ENCODE measurements at places on chromosomes 5 and 9.
A peak's percentile ranks its signal among the peaks of the same experiment; 100 is the strongest.

DNA sequence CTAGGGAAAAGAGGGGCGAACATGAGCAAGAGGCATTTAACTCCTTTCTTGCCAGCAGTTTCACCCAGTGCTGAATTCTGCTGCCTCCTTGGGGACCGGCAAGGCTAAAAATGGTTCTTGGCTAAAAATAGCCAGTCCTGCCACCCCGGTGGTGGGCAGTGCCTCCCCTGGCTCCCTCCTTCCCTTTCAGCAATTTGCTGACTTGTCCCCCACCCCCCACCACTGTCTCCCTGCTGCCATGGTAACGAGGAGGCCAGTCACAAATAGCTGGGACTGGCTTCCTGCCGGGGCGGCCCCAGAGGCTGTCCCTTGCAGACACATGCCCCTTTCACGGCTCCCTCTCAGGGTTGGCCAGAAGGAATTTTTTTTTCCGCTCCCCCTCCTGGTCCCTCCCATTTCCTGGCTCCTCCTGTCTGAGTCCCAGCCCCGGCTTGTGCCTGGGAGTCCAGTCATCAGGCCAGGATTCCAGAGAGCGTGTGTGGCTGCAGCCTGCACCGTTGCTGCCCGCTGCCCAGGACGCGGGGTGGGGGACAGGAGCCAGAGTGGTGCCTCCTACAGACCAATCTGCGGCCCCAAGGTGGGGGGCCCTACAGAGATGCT is 130.3 kb downstream of the RGS3 start:
- DNase-seq, result peak; percentile 85

DNA sequence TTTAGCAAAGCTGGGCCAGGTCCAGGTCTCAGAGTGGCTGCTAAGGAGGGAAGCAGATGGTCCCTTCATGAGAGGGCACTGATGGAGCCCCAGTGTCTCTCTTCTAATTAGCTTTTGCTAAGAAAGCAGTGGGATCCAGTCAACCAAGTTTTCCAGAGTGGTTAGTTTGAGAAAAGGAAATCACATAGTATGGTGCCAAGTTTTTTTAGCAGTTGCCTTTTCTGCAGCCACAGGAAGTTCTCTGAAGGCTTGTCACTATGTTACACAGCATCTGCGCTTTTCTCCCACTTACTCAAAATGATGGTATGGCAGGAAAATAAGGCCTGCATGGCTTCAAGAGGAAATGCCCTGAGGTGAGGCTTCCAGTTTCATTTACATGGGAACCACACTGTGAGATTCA is 331.5 kb upstream of the ZNF462 start:
- DNase-seq, result no peak

GRCh38 chr9:89426384-89426961 is 71.4 kb downstream of the SEMA4D start:
- DNase-seq, result no peak

DNA sequence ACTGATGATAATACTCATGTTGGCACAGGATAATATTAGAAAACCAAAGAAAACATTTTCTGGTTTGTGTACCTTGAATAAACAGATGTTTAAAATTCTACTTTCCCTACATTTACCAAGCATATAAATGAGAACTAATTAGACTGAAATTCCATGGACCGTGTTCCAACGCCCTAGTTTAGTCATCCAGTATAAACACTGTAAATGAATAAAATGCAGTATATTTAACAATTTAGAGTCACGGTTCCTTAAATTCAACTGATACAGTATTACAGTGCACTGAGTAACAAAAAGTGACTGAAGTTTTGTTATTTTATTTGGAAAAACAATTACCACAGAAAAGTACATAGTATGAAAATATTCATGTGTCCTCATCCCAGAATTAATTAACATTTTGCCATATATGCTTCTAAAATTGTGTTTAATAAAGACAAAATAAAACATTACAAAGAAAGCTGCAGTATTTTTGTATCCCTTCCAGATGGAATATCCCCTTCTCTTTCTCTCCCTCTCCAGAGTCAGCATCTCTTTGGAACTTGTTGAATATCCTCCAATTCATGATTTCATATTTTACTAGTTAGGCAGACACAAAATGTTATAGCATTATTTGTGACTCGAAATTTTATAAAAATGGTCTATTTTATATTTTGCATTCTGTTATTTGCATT is 112.5 kb downstream of the HMHB1 start:
- no peak for DNase-seq

- no peak for DNase-seq
These were observed 170.5 kb downstream of the RGS3 start for GRCh38 chr9:113633782-113634595.

- DNase-seq, result no peak
These were observed 8.9 kb upstream of the ENTPD8 start for GRCh38 chr9:137449931-137450538.

DNA sequence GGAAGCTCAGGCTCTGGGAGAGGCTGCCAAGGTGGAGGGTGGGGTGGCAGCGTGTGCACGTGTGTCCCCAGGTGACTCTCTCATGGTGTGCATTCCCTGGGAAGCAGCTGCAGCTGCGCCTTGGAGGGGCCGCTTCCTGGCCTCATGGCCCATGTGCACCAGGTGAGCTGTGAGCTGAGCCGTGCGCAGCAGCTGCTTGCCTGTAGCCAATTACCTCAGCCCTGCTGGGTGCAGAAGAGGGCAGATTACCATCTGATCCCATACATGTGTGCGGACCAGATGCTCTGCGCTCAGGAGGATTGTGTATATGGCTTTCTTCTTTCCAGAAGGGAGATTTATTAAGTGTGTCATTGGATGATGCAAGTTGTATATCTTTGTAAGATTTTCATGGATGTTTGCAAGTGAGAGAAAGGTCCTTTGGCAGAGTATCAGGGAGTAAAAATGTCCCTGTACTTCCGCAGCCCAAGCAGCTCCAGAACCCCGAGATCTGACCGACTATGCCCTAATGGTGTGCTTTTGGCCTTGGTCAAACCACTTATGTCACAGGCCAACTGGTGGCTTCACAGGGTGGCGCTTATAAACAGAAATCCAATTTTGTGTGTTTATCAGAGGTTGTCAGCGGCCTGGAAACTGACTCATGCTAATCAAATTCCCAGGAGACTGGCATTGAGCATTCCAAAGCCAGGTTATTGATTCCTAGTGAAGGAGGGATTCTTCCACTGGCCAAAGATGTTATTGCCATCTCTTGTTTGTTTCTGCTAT is 229.3 kb downstream of the GOLPH3 start:
- DNase-seq, result no peak

DNA sequence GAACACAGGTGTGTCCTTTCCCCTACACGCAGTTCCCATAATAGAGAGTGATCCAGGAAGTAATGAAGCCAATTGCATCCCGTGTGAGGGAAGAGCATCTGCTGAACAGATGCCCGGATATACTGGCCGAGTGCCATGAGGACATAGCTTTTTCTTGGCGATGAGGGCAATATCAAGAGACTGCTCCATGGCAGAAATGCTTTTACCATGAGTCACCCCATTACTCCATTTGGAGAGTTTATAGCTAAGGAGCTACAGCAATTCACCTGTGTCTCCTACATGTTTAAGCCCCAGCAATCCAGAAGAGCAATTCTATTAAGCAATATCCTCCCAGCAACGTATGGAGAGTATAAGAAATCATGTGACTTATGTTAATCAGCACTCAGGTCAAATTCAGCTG is 222.0 kb upstream of the KLF4 start:
- no peak for DNase-seq

GRCh38 chr5:50655067-50655809 is 11.2 kb upstream of the PARP8 start:
- DNase-seq, result no peak

GRCh38 chr9:113541019-113541900 is 77.7 kb downstream of the RGS3 start:
- DNase-seq, result no peak

GRCh38 chr5:33936004-33936380 is 194 bp upstream of the RXFP3 start:
- DNase-seq, result peak; percentile 23

GRCh38 chr9:136225366-136225747 is 20.3 kb downstream of the QSOX2 start:
- DNase-seq, result no peak

GRCh38 chr5:156460471-156460870 is 133.5 kb downstream of the SGCD start:
- no peak for DNase-seq

- no peak for DNase-seq
These were observed 1.7 kb upstream of the IRX1 start for GRCh38 chr5:3593771-3594509.

DNA sequence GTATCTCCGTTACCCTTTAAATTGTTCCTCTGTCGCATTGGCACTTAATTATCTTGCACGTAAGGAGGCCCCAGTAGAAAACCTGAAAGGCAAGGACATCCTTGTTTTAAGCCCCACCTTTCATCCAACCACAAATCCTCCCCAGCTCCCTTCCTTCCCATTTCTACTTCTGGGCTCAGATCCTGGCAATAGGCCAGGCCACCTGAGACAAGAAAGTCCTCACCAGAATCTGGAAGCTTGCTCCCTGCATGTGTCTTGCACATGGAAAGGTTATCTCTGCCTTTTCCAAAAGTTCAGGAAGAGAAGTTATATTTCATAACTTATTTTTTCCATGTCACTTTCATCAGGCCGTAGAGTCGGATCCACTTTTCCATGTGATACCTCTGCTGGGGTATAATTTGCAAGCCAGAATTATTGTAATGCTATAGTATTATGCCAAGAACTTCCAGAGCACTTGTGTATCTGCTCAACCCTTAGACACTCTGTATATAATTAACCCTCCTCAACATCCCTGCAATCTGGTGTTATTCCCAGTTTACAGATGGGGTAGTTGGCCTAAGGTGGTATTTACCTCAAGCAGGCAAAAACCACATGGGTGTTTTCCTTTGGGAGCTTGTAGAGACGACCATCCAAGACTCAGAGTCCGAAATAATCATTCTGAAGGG is 2.6 kb upstream of the SHB start:
- DNase-seq, result no peak

- peak; percentile 10 for DNase-seq
These were observed 37.1 kb downstream of the PRDM6 start for GRCh38 chr5:123125962-123126732.

GRCh38 chr5:80877592-80877991 is 82.6 kb upstream of the RASGRF2 start:
- DNase-seq, result no peak

GRCh38 chr5:69317391-69317790 is 15.2 kb downstream of the CCDC125 start:
- DNase-seq, result no peak

- DNase-seq, result no peak
These were observed 4.2 kb downstream of the DHX29 start for GRCh38 chr5:55303238-55303690.
